ENCODE measurements at places on chromosomes 4 and X.

- no peak for DNase-seq
Observed at GRCh38 chrX:153400146-153401132, 711 bp downstream of the PNMA6E start.

DNA sequence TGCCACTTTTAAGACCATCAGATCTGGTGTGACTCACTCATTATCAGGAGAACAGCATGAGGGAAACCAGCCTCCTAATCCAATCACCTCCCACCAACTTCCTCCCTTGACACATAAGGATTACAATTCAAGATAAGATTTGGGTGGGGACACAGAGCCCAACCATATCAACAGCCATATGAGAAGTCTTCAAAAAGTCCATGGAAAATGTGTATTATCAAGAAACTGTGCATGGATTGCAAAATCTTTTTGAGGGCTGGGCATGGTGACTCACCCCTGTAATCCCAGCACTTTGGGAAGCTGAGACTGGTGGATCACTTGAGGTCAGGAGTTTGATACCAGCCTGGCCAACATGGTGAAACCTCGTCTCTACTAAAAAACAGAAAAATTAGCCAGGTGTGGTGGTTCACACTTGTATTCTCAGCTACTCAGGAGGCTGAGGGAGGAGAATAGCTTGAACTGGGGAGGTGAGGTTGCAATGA lies 17.8 kb upstream of the RPL39 start:
- DNase-seq, result no peak

- no peak for DNase-seq
Observed at GRCh38 chrX:80014141-80014940, at the start of gene TBX22. Gene TBX22 (plus strand): TSS chrX:80014753. CDS start chrX:80022270, 7,517 bp downstream.

- no peak for DNase-seq
Observed at GRCh38 chrX:79156818-79157217, 12.3 kb downstream of the GPR174 start.

DNA sequence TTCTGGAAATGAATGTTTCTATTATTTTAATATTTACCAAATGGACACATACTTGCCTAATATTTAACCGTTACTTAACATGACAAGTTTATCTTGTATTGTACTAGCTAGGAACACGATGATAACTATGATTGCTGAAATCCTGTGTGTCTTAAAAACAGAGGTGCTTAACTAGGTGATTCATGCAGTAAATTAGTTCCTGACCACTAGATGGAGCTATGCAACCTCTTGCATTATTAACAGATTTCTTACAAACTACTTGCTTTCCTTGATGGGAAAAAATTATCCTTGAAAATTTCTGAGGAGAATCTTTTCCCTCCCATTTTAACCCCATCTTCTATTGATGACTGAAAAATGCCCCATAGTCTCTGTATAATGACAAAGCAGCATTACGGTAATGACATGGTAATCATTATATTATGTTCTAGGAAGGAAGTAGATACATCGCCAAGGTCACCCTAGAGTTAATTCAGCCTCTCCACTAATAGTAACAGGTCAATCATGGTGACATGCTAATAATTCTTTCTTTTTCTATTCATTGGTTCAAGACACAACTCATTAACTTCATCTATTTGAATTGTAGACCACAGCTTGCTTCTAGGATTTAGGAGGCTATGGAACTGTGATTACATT lies 844.2 kb downstream of the RAPGEF2 start:
- no peak for DNase-seq

GRCh38 chr4:89142691-89143669 lies 31.6 kb downstream of the TIGD2 start:
- no peak for DNase-seq

DNA sequence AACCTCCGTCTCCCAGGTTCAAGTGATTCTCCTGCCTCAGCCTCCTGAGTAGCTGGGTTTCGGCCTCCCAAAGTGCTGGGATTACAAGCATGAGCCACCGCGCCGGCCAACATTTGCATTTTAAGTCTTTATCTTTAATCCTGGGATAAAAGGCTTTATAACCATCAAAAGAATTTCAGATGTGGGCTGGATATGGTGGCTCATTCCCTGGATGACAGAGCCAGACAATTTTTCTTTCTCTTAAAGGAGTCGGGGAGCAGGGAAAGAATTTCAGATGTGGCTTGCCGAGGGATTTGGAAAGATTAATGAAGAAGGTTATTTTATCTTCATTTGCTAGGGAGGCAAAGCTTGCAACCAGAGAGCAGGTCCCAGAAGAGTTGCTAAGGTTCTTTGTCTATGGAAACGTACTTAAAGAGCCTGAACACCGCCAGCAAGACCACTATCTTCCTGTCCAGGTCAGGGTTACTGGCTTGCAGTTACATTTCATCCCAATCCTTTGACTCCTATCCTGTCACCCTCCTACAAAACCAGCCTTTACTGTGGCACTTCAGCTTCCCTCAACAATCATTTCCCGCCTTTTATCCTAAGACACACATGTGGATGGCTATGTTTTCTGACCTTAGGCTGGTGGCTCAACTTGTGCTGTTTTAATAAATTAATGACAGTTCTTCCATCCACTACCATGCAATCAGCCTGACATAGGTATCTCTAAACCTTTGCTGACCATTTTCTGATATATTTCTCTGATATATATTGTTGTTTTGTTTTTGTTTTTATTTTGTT lies 3.9 kb upstream of the KLHL8 start:
- DNase-seq, result no peak

DNA sequence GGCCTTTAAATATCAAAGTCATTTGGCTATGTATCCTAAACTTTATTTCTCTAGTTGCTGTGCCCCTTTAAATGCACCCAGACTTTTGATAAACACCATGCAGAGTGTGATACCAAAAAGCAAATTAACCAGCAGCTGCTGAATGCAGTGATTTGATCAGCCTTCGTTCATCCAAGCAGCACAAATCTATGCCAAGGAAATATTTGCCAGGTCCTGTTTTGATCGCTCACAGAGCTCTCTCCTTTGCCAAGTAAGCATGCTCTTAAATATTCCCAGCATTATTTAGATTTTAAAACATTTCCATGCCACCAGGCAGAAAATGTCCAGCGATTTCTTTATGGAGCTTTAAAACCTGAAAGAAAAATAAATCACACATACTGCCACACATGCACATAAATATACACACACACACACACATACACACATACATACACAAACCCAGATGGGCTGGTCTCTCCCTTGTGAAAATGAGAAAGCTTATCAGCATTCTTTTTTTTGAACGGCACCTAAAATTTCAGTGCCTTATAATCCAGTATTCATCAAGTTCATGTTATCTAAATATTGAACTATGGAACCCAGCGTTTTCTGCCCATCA lies 35.7 kb downstream of the BTC start:
- no peak for DNase-seq

DNA sequence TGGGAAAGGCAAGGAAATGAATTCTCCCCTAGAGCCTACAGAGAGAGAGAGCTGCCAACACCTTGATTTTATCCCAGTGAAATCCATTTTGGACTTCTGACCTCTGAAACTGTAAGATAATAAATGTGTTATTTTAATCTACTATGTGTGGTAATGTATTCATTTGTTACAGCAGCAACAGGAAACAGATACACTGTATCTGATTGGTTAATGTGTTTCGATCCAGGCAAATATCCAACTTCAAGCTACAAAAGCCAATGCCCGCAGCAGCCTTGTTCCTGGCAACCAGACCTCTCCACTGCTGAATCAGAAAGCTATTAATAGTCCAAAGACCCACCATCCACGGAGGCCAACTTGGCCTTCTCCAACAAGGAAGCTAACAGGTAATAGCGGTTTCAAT lies 318.1 kb downstream of the PTTG2 start:
- DNase-seq, result no peak

GRCh38 chr4:103786014-103786413 lies 66.2 kb upstream of the TACR3 start:
- DNase-seq, result no peak

DNA sequence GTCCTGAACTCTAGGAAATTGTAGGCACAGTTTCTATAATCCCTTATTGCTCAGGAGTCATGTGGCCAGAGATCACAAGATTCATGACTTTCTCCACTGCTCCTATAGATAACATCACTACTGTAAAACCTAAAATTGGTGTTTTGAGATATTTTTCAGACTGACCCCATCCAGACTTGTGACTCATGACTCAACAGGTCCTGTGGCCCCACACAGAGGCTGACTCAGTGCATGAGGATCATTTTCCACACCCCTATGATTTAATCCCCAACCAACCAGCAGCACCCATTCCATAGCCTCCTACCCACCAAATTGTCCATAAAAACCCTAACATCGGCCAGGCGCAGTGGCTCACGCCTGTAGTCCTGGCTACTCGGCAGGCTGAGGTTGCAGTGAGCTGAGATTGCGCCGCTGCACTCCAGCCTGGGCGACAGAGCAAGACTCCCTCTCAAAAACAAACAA lies 13.2 kb upstream of the XIAP start:
- no peak for DNase-seq

DNA sequence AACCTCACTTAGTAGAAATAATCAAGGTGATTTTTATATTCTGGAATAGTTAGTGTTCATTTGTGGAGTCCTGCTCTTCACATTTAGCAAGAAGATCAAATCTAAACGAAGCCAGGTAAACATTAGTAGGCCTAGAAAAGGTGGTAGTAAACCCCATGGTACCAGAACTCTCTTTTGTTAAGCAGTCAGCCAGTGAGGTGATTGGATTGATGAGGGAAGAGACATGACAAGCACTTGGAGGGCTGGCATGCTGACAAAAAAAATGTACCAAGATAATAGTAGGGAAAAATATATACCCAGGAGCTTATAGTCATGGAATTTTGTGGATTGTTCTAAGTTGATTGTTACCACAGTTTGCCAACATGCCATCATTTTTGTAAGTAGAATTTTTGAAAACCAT lies 163.8 kb downstream of the BANK1 start:
- DNase-seq, result no peak

GRCh38 chr4:109390115-109390768 lies 43.4 kb upstream of the SEC24B start:
- no peak for DNase-seq

DNA sequence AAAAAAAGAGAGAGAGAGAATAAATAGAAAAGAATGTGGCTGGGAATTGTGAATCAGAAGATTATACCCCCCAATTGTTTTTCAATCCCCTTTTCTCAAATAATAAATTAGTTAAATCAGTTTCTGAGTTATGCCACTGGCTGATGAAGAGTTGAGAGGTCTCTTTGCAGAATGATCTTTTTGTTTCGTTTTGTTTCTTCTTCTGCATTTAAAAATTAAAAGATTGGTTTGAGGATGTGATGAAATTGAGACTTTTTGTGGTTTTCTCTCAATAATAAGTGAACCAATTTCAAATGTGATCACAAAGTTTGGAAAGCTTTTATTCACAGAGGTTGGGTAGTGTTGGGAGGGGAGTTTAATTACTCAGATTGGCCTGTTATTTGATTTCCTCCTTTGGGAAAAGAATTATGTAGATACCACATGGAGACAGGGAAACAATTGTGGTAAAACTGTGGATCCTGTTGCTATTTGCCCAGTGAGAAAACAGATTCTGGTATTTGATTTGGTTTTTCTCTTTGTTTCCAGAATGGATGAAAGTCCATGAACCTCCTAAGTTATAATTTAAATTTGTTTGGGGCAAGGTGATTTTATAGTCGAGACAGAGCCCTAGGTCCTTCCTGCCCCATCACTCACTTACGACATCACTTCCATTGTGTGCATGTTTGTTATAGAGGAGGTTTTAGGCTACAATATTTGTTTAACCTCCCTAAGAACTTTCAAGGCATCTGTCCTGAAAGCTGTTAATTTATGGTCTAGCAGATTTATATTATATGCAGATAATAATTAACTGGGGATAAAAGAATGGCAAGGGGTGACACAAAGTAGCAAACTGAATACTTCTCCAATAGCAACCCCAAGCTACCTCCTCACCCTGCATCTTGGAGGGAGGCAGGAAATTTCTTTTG lies 92.0 kb upstream of the BMPR1B start:
- no peak for DNase-seq

GRCh38 chrX:121876305-121876704 lies 828.9 kb downstream of the GLUD2 start:
- no peak for DNase-seq

DNA sequence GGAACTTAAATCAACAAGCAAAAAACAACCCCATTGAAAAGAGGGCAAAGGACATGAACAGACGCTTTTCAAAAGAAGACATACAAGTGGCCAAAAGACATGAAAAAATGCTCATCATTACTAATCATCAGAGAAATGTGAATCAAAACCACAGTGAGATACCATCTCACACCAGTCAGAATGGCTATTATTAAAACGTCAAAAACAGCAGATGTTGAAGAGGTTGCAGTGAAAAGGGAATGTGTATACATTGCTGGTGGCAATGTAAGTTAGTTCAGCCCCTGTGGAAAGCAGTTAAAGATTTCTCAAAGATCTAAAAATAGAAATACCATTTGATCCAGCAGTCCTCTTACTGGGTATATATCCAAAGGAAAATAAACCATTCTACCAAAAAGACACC lies 22.6 kb downstream of the RTL9 start:
- no peak for DNase-seq

GRCh38 chr4:101956068-101956825 lies 165.7 kb downstream of the BANK1 start:
- no peak for DNase-seq

- no peak for DNase-seq
Observed at GRCh38 chr4:54556587-54556986, 101.2 kb upstream of the KIT start.

DNA sequence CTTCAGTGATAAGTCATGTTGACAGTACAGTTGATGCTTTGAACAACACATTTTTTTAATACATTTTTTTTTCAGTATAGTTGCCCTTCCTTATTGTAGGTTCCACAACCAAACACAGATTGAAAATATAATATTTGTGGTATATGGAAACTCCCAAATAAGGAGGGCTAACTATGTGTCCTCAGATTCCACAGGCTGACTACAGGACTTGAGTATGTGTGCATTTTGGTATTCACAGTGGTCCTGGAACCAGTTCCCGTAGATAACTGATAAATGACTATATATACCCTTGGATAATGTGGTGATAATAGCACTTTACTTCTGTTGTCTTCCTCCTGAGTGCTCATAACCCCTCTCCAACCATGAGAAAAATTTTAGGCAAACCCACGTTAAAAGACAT lies 111.6 kb upstream of the NUDT6 start:
- no peak for DNase-seq

DNA sequence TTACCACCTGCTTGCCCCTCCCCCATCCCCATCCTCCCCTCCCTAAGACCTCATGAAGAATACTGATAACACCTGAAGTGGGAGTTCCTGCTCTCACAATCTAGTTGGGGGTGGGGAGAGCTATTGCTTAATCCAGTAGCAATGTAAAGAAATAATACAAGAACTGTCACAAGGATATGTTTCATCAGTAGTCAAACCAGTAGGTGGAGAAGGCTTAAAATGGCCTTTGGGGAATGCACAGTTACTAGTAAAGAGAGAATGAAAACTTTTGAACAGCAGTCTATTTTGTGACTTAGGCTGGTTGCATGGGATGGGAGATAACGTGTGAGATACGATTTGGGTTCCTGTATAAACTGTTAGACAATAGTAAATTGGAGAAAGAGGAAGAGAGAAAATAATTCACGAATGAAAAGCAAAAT lies 6.0 kb downstream of the GALNT7 start:
- DNase-seq, result no peak

DNA sequence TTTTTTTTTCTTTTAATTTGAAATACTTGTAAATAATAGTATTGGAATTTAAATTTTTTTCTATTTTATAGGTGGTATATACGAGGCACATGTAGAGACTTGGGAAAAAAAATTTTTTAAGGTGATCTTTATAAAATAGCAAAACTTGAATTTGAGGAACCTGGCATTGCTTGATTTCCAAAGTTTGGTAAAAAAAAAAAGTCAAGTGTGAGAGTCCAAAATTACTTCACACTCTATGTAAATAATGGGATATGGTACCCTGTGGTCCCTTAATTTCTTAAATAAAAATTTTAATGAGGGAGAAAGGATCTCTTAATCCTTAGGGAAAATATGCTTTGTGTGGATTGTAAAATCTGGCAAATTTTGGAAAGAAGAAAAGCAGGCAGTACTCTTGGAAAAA lies 19.0 kb downstream of the SPRY1 start:
- DNase-seq, result no peak
